ENCODE measurements at places on chromosomes 3 and 15. TPM values are rescaled to one million over a fixed set of nuclear protein-coding genes. Genes with fewer than 3 reads are reported as not detected.

- no peak for DNase-seq
These were observed 25.5 kb downstream of the EIF2AK4 start for GRCh38 chr15:39959411-39959810.

GRCh38 chr3:15581471-15582394, 19.6 kb downstream of the HACL1 start:
- no peak for DNase-seq

GRCh38 chr3:190716961-190717360, 145.5 kb downstream of the GMNC start:
- DNase-seq, result no peak

DNA sequence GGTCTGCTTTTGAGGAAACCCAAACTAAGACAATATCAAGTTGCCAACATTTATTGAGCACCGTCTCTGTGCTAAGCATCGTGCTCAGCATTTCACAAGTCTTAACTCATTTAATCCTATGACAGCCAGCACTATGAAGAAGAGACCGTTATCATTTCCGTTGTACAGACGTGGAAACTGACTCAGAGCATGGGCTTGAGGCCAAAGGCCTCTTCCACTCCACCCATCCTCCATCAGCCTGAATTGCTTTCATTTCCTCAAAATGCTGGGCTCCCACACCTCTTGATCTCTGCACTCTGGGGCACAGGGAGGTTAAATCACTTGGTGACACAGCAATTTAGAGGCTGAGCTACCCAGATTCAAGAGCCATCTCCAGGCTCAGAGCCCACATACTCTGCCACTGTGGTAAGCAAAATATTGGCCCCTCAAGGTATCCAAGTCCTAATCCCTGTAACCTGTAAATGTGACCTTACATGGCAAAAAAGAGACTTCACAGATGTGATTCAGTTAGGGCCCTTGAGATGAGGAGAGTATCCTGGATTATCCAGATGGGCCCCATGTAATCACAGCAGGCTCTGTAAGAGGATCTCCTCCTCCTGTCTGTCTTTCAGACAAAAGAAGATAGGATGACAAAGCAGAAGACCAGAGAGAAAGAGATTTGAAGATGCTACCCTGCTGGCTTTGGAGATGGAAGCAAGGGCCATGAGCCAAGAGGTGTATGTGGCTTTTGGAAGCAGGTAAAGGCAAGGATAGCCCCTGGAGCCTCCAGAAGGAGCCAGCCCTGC, 24.3 kb upstream of the FLNB start:
- DNase-seq, result peak; percentile 75

DNA sequence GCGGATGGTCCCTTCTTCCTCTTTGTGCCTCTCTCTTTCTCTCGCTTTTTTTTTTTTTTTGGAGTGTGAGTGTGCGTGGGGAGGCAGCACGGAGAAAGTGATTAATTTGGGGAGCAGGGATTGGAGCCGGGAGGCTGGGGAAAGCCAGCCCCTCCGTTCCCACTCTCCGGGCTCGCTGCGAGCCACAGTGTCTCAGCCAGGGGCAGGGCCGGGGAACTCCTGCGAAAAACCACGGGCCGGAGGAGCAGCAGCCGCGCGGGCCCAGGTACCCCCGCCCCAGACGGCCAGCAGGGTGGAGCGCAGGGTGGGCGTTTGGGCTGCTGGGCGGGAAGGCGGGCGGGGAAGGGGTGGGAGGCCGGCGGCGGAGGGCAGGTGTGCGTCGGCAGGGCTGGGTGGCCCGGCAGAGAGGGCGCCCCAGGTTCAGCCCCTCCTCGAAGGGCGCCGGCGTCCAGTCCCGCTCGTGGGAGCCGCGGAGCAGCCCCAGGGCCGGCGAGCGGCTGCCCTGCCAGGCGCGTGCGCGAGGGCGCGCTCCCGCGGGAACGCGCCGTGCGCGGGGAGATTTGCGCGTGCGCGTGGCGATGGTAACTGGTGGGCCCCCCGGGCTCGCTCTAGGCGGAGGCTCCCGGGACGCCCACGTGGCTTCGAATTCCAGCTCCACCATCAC, 1.4 kb downstream of the CHL1 start:
- no peak for DNase-seq

DNA sequence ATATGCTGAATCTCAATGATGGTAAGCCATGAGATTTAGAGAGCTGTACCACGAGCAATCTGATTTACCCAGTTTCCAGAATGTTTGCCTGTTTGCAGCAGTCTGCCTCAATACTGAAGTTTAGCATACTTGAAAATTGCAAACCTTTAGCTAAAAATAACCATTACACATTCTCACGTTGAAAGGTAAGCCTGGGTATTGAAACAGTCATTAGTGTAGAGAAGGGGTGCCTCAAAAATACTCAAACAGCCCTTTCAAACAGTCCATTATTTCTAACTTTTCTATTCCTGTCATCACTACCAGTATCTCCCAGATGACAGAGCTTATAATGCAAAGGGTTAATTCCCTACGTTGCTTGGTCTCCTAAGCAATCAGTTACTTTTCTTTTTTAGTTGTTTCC, 111.8 kb upstream of the MBNL1 start:
- no peak for DNase-seq

DNA sequence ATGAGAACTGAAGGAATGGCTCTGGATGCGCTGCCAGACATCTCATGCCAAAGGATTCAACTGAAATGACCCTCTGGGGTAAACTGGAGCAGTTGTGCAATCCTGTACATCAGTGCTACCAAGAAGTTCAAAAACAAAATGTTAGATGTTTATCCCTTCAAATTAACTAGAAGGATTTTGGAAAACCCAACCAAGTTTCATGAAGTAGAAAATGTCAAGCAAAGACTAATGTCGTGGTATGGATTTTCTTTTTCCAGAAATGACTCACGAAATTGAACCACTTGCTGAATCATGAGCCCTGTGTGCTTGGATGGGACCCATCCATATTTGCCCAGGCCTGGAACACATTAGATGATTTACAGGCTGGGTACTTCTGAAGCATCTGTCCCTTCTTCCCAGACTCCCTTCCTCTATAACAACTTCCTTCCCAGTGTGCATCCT, 101.6 kb downstream of the LRTM1 start:
- DNase-seq, result no peak

GRCh38 chr15:84982301-84982920, 755 bp downstream of the PDE8A start:
- DNase-seq, result peak; percentile 62

- no peak for DNase-seq
These were observed 35.5 kb downstream of the FAH start for GRCh38 chr15:80188251-80188650.

- DNase-seq, result peak; percentile 80
These were observed 50.3 kb downstream of the MED12L start for GRCh38 chr3:151135541-151136337.

DNA sequence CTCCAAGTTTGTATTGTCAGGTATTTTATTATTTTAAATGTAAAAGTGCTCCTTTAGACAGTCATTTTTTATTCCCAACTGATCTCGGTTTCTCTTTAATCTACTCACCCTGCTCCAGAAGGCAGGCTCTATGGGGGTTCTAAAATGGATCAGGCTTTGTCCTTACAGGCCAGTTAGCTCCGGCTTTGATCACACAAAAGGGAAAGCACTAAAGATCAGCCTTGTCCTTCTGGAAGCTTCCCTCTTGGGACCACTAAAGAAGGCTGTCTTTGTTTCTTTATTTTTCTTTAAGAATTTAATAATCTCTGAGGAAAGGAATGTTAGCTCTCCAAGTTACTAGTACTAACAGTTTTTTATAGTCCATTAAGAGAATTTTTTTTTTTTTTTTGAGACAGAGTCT, 560.5 kb upstream of the ZNF717 start:
- no peak for DNase-seq

GRCh38 chr15:50123861-50124557, 5.0 kb upstream of the ATP8B4 start:
- peak; percentile 8 for DNase-seq

- peak; percentile 30 for DNase-seq
These were observed 610 bp downstream of the EPHB3 start for GRCh38 chr3:184561913-184562877.

DNA sequence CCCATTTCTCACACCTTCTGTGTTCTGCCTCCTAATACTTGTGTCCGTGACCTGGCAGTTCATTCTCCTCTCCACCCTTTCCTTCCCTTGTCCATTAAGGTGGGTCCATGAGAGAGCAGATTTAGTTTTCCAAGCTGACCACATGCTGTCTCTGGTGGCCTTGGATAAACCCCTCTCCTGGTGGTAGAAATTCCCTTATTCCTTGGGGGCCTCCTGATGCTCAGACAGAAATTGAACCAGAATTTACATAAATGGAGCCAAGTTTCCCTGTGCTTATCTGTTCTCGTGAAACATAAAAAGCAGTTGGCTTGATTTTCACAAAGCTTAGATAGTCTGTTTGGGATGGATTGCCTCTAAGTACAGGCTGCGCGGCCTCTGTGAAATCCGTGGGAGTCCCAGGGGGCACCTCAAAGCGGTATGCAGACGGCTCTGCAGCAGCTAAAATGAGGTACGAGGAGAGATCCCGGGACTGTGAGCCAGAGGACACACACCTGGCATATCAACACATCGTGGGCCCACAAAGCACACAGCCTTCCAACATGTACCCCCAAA, 101.0 kb upstream of the NMNAT3 start:
- no peak for DNase-seq

DNA sequence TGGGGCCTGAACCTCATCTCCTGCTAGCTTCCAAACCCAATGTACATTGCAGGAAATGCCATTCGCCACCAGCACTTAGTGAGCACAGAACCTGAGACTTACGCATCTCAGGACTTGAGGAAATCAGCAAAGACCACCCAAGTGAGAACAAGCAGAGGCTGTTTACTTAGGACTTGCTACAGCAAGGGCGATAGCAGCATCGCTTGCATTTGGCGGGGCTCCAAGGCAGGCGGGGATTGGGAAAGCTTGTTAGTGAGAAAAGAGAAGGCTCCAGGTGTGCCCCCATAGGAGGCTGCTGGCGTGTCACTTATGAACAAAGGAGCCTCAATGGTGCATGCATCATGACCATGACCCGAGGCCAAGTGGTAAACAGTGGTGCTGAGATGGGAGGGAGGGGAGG, 19.7 kb downstream of the SLC6A20 start:
- DNase-seq, result no peak

- peak; percentile 55 for DNase-seq
These were observed 574 bp downstream of the NGRN start for GRCh38 chr15:90266061-90266431.

GRCh38 chr3:99503350-99503749, 135.0 kb upstream of the COL8A1 start:
- no peak for DNase-seq

DNA sequence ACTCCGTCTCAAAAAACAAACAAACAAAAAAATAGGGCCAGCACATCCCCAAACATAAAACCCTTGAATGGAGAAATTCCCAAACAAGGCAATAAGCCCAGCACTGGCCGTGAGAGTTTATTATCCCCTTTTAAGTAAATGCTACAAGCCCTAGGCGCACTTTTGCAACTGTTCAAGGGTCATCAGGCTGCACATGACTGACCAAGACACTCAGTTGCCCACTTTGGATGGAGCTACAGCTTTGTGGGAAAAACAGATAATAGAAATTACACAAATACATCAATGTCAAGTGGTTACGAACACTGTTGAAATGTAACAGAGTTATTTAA, 33.7 kb upstream of the ZNF445 start:
- no peak for DNase-seq

DNA sequence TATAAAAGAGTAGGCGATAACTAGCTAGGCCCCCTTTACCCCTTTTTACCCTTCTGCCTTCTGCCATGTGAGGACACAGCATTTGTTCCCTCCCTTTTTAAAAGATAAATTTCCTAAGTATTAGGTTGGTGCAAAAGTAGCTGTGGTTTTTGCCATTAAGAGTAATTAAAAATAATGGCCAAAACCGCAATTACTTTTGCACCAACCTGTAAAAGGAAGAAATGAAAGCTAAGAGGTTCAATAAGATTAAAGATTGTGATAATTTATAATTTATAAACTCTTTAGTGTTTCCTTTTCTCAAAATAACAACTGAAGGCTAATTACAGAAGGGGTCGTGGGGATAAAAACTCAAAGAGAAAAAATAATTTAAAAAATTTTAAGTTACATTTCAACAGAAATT, 283.5 kb upstream of the PDZRN3 start:
- DNase-seq, result no peak

DNA sequence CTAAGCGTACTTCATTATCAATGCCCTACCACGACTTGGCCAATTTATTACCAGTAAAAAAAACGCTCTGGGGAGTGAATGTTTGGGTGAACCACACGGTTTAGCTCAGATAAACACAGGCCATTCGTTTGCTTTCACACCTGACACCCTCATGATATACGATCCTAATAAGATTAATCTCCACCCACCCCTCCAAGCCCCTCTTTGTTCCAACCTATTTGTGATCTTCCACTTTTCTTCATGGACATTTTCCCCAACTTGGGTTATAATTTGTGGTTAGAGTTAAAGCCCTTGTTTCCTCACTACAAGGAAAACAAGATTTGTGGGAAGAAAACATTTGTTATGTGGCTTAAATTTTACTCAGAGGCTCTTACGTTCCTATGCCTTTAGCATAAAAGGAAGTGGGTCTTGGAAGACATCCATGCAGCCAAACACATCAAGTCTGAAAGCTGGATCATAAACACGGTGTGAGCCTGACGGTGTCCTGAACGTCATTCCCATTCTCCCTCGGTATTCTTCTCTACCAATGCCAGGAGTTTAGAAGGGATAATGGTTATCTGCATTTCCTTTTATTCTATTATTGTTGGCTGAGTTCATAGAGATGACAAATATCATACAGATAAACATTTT, 518.9 kb downstream of the NR2F2 start:
- no peak for DNase-seq

GRCh38 chr3:42377681-42378080, 32.7 kb downstream of the LYZL4 start:
- no peak for DNase-seq

GRCh38 chr3:184811034-184811433, 932 bp upstream of the VPS8 start:
- peak; percentile 28 for DNase-seq

- DNase-seq, result no peak
These were observed 456.3 kb downstream of the GABRG3 start for GRCh38 chr15:27427276-27427675.

GRCh38 chr15:50134524-50135024, 15.5 kb upstream of the ATP8B4 start:
- no peak for DNase-seq

DNA sequence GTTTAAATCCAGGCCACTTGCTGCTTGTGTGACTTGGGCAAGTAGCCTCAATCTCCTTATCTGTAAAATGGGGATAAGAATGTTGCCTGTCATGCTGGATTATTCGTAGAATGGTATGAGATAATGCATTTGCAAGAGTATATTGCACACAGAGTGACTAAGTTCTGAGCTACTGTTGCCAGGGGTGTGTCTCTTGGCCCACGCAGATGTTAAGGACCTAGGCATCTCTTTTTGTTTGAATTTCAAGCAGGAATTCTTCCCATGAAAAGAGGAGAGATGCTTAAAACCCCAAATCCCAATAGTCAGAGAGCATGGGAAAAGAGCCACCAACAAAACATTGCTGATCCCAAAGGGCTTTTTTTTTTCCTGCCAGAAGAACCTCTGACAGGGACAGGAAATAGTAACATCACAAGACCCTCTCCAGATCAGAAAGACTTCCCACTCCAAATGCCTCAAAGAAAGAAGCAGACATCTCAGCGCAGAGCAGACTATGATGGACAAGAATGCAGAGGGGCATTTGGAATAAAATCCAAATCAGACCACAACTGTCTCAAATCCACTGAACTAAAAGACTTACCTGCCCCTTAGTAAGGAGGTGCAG, 90.5 kb downstream of the MRPL46 start:
- DNase-seq, result no peak

The SLC24A5 gene
- not detected for total RNA-seq

The CCR3 gene
- not detected for total RNA-seq
